Stimulated activated CD8-positive, alpha-beta memory T cell treated with anti-CD3 and anti-CD28 coated beads, Interleukin-7, amount 100 ng/mL, for 1 hour (primary cell): ENCODE measurements at places on chromosomes 4 and X.

DNA sequence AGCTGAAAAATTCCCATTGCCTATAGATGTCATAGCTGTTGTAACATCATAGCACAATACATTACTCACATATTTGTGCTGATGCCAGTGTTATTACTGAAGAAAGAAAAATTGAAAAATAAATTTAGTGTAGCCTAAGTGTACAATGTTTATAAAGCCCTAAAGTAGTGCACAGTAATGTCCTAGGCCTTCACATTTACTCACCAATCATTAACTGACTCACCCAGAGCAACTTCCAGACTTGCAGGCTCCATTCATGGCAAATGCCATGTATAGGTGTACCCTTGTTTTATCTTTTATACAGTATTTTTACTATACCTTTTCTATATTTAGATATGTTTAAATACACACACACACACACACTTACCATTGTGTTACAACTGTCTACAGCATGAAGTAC, 265.4 kb upstream of the MAGEB18 start:
- DNase-seq, result no peak

GRCh38 chr4:90982813-90983212, 855.6 kb downstream of the CCSER1 start:
- no peak for DNase-seq

- no peak for DNase-seq
These were observed 27.0 kb downstream of the SMIM43 start for GRCh38 chr4:121737846-121738554.

DNA sequence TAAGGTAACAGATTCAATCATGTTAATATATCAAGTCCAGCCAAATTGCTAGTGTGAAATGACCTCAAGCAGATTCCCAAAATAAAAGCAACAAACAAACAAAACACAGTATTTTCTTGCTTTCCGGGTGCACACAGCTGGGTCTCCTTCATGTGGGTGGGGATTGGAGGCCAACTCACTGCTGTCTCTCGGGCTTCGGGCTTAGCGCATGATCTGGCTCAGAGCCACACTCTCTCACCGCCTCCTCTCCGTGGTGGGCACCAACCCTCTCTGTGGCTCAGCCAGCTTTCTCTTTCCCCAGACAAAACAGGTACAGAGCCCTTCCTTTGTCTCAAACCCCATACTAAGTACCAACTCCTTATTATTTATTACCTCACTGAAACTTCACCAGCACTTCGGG, 2.9 kb upstream of the REELD1 start:
- DNase-seq, result no peak
